ENCODE measurements at places on chromosomes 13 and 19. TPM values are rescaled to one million over a fixed set of nuclear protein-coding genes. Genes with fewer than 3 reads are reported as not detected.

- no peak for DNase-seq
Observed at GRCh38 chr13:98942997-98943396, 34.9 kb downstream of the DOCK9 start.

Gene ZNF480
- 11.7 TPM for total RNA-seq

GRCh38 chr19:52115526-52116053, 20.0 kb upstream of the ZNF841 start:
- DNase-seq = no peak

Gene GADD45B
- total RNA-seq = 43.5 TPM

- no peak for DNase-seq
Observed at GRCh38 chr19:55242517-55242916, 14.0 kb upstream of the TMEM86B start.

- DNase-seq = no peak
Observed at GRCh38 chr13:98358937-98359336, 181.9 kb upstream of the RNF113B start.

GRCh38 chr19:50433201-50434180, 799 bp downstream of the MYBPC2 start:
- no peak for DNase-seq

- no peak for DNase-seq
Observed at GRCh38 chr13:61600360-61601033, 184.8 kb upstream of the PCDH20 start.

DNA sequence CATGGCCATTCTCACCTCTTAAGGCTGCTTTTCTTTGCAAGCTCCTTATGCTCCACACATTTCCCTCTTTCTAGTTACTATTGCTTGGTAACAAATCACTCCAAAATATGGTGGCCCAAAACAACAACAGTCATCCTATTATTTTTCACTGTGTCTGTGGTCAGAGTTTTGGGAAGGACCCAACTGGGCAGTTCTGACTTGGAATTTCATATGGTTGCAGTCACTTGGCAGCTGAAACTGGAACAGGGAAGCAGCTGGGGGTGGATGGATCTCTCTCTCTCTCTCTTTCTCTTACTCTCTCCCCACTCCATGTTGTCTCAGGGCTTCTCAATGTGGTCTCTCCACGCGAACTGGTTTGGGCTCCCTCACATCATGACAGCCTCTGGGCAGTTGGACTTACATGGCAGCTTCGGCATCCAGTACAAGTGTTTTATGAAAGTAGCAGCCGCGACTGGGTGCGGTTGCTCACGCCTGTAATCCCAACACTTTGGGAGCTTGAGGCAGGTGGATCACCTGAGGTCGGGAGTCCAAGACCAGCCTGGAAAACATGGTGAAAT, 39.6 kb downstream of the NUMBL start:
- peak; percentile 69 for DNase-seq

Gene TGFBR3L
- total RNA-seq = 12.6 TPM
